ENCODE measurements at places on chromosomes 1 and 21.

DNA sequence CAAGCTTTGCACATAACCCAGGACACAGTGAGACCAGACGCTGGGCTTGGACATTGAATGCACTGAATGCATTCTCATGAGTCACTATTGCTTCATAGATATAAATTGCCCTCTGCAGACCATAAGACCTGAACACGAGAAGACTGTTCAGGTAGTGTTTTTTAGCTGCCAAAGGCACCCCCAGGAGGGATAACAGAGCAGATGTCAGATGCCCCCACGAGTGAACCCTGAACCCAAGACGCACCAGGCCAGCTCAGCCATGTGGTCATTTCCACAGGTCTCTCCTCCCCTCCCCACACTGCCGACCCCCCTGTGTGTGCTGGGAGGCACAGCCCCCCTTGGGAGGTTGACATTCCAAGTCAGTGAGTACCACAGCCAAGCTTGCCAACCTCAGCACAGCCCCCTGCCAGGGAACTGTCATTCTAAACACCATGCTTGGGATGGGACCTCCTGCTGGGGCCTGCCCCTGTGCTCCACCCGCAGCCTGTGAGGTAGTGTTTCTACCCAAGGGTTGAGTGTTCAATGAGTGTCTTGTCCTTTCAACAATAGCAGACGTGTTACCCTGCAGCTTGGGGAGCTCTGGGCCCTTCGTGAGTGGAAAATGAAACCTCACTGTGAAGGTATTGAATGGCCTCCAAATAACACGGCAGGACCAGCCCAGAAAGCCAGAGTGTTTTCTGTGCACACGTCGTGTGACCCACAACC, 68.2 kb downstream of the PSMG1 start:
- no peaks in the 10 kb centered on the region for H3K36me3 ChIP-seq
- peaks cover 11% of the 10 kb centered on the region for H3K4me1 ChIP-seq
- H3K27me3 ChIP-seq: no peaks in the 10 kb centered on the region
- DNase-seq: peak; percentile 66

DNA sequence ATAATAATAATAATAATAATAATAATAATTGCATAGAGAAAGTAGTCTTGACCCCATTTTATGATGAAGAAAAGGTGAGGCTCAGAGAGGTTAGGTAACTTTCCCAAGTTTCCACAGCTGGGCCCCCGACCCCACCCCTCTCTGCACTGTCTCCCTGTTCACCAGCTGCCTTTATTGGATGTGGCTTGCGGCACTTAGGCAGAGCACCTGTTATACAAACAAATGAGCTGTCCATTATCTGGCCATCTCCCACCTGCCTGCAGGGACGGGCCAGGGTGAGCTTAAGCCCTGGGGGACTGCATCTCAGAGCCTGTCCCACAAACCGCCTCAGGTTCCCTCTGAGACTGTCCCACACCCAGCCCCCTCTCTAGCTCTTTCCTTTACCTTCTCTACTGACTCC, 10.1 kb upstream of the EFNA1 start:
- H3K36me3 ChIP-seq: no peaks in the 10 kb centered on the region
- H3K4me1 ChIP-seq: 0 out of 2 replicates have a peak, but pooled peaks cover 4% of the 10 kb centered on the region
- DNase-seq: peak; percentile 71
- no peak overlapping the region for H3K27ac ChIP-seq
- H3K4me3 ChIP-seq: no peak overlapping the region

GRCh38 chr1:101435831-101436511, 199.2 kb downstream of the S1PR1 start:
- peaks cover 87% of the 10 kb centered on the region for H3K27me3 ChIP-seq
- H3K4me1 ChIP-seq: no peaks in the 10 kb centered on the region
- H3K4me3 ChIP-seq: no peak overlapping the region
- DNase-seq: no peak
- H3K27ac ChIP-seq: no peak overlapping the region
- H3K36me3 ChIP-seq: no peaks in the 10 kb centered on the region

DNA sequence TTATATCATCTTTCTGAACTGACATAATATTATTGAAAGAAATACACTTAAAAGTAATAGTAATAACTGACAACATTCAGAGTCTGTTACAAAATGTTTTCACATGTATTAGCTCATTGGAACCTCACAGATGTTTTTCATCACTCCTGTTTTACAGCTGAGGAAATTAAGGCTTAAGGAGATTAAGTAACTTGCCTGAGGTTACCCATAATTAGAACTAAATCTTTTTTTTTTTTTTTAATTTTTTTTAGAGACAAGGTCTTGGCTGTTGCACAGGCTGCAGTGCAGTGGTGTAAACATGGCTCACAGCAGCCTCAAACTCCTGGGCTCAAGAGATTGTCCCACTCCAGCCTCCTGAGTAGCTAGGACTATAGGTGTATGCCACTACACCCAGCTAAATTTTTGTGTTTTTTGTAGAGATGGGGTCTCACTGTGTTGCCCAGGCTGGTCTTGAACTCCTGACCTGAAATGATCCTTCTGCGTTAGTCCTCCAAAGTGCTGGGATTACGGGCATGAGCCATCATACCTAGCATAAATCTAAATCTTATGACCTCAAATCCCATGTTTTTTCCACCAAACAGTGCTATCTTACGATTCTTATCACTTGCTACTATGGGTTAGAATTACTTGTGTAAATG, 64.7 kb upstream of the MACF1 start:
- H3K36me3 ChIP-seq: no peaks in the 10 kb centered on the region
- H3K4me3 ChIP-seq: no peak overlapping the region
- no peak overlapping the region for H3K27ac ChIP-seq
- no peak for DNase-seq
- no peaks in the 10 kb centered on the region for H3K27me3 ChIP-seq
- peaks cover 19% of the 10 kb centered on the region for H3K4me1 ChIP-seq

GRCh38 chr21:38400195-38400919, 97.9 kb downstream of the ERG start:
- H3K4me3 ChIP-seq: no peak overlapping the region
- H3K27ac ChIP-seq: no peak overlapping the region
- no peaks in the 10 kb centered on the region for H3K4me1 ChIP-seq
- H3K36me3 ChIP-seq: no peaks in the 10 kb centered on the region
- peaks cover 76% of the 10 kb centered on the region for H3K27me3 ChIP-seq

DNA sequence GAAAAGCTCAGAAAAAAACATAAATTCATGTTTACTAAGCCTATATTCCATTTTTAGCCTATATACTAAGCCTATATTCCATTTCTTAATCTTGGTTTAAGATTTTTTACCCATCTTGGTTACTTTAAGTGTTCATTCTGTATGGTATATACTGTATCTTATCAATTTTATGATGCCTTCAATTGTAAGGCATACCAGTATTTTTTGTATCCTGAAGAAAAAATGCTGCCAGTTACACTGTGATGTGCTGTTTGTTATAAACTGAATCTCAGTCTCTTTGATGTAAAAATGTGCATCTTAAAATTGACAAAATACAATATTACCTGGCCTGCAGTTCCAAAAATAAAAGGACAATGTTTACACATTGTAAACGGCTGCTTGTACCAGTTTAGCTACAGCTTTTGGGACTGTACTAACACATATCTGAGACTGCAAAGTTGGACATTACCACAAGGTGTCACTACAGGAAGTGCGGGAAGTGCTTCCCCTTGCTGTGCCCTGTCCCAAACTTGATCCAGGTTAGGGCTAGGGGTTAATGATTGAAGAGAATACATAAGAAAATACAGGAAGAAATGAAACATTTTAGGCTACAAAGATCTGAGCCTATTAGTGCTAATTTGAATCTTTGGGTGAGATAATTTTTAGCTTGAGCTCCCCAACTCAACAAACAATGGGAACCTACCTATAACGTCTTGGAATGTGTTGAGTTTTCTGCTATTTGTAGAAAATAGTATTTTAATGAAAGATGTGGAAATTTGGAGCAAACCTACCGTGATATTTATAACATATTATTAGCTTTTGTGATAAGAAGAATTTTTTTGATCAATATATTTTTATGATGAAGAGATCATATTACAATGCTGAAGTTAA, 108.9 kb downstream of the LBR start:
- H3K27ac ChIP-seq: no peak overlapping the region
- no peaks in the 10 kb centered on the region for H3K36me3 ChIP-seq
- DNase-seq: peak; percentile 86
- H3K27me3 ChIP-seq: no peaks in the 10 kb centered on the region
- no peak overlapping the region for H3K4me3 ChIP-seq

- H3K27ac ChIP-seq: no peak overlapping the region
- H3K4me1 ChIP-seq: no peaks in the 10 kb centered on the region
- no peaks in the 10 kb centered on the region for H3K27me3 ChIP-seq
- no peaks in the 10 kb centered on the region for H3K36me3 ChIP-seq
- H3K4me3 ChIP-seq: no peak overlapping the region
- no peak for DNase-seq
Observed at GRCh38 chr21:45113543-45113942, 39.2 kb downstream of the ADARB1 start.

DNA sequence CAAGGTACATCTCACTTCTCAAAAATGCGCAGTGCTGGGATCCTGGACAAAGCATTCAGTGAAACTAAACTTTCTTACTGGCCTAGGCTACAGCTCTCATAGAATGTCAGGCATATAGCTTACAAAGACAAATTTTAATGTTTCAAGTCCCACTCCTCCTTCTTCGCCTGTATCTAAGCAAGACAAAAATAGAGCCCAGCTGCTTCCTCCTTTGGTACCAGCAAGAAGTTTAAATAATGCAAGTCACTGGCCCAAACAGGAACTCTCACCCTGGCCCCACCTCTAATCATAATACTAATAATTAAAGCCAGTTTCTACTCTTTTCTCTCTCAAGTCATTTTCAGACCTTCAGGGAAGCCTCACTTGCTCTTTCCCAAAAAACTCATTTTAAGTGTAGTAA, 1267.9 kb downstream of the MRPL39 start:
- H3K27ac ChIP-seq: no peak overlapping the region
- no peaks in the 10 kb centered on the region for H3K36me3 ChIP-seq
- DNase-seq: no peak
